ENCODE measurements at places on chromosomes 6 and 20. TPM values are rescaled to one million over a fixed set of nuclear protein-coding genes. Genes with fewer than 3 reads are reported as not detected.

DNA sequence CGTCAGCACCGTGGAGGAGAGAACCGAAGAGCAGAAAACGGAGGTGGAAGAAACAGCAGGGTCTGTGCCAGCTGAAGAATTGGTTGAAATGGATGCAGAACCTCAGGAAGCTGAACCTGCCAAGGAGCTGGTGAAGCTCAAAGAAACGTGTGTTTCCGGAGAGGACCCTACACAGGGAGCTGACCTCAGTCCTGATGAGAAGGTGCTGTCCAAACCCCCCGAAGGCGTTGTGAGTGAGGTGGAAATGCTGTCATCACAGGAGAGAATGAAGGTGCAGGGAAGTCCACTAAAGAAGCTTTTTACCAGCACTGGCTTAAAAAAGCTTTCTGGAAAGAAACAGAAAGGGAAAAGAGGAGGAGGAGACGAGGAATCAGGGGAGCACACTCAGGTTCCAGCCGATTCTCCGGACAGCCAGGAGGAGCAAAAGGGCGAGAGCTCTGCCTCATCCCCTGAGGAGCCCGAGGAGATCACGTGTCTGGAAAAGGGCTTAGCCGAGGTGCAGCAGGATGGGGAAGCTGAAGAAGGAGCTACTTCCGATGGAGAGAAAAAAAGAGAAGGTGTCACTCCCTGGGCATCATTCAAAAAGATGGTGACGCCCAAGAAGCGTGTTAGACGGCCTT is 41.6 kb downstream of the ZBTB2 start:
- DNase-seq, result no peak

DNA sequence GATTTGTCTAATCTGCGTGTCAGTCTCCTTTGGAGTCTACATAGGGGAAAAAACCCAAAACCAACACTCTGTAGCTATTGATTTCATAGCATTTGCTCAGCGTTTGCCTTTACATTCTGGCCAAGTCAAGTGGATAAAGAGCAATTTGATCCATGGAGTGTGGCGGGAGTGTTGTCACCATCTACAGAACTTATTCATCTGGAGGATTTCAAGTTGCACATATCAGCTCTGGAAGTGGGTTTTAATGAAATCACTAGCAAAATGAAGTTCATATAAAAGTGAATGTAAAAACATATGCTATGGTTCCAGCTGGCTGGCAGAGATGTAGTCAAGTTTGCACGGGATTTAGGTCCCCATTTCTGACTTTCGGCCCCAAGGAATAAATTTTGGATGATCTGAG is 219.7 kb upstream of the SUPT3H start:
- no peak for DNase-seq

- no peak for DNase-seq
These were observed 546 bp downstream of the CRNKL1 start for GRCh38 chr20:20051767-20052073.

SLC17A1 gene
- 109 TPM for polyA plus RNA-seq

ZNF165 gene
- 3.0 TPM for polyA plus RNA-seq

DNA sequence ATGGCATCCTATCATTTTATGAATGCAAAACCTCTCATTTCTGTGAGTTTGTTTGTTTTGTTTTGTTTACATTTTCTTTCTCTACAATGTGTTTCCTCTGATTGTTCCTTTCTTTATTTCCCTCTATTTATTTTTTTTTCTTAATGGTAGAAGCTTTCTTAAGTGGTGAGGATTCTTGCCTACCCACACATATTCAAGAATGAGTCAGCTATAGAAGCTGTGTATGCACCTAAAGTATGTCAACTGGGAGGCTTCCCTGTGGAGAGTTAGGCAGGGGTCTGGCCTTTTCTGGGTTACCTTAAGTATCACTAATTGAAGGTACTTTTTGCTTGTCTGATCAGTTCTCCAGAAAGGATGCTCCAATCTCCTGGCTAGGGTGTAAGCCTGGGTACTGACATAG is 354.0 kb downstream of the ESR1 start:
- DNase-seq, result no peak

FAXC gene
- 3.3 TPM for polyA plus RNA-seq

LINC00237 gene
- not detected for polyA plus RNA-seq

- no peak for DNase-seq
These were observed 124.9 kb downstream of the KLHL32 start for GRCh38 chr6:97049253-97050011.

DNA sequence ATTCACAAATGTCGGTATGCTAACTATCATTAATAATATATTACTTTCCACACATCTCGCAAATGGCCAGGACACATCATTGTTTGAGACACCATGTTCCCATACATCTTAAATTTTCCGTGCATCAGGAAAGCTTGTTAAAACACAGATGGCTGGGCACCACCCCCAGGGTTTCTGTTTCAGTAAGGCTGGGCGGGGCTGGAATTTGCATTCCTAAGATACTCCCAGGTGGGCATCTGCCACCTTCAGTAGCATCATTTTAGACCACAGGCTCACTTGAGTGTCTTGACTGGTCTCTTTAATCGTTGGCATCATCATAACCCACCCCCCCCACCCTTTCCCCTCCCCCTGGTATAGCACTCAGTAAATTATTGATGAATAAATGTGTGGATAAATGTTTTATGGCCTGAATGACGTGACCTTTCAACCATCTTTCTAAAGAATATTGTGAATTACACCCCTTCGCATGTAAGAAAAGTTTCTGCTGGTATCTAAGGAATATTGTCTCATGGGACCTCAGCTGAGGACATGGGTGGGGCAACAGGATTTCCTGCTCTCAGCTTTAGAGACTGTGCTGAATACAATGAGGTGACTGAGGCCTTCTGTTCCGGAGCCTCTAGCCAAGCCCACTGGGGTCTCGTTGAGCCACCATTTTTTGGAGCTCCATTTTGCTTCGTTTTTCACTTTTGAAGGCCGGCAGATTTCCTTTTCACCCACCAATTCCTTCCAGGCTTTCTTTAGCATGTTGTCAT is 124.1 kb upstream of the NEDD9 start:
- no peak for DNase-seq

GRCh38 chr20:19890445-19891051 is 126.6 kb upstream of the NAA20 start:
- DNase-seq, result no peak

DNA sequence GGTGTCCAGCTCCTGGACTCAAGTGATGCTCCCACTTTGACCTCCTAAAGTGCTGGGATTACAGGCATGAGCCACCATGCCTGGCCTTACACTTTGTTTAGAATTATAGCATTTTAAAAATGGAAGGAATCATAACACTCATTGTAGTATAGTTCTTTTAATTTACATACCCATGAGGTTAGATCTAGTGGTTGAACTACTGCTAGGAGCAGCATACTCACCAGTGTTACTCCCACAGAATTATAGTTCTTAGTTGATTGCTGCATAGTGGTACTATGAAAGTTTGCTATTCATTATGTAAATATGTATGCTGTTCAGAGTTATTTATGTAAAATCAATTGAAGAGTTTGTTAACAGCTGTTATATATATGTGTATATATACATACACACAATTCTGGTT is 85.4 kb downstream of the MYO6 start:
- DNase-seq, result no peak

GRCh38 chr20:50675671-50676376 is 15.5 kb downstream of the RIPOR3 start:
- no peak for DNase-seq

DNA sequence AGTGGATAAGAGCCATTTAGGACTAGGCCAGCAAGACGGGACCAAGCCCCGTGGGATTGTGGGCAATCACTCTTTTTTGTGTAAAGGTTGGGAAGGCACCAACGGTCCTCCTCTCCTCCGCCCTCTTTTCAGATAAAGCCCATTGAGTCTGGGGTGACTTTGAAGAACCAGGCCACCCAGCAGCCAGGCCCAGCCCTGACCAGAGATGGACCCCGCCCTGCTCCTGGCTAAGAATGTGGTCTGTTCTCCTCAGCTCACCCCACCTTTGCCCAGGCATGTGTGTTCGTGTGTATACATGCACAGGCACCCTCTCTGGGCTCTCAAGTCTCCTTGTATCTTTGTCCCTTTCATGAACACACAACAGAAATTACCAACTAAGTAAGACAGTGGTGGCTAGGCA is 9.1 kb downstream of the SDC4 start:
- DNase-seq, result no peak

PPIL4 gene
- polyA plus RNA-seq, result 18.0 TPM

DNA sequence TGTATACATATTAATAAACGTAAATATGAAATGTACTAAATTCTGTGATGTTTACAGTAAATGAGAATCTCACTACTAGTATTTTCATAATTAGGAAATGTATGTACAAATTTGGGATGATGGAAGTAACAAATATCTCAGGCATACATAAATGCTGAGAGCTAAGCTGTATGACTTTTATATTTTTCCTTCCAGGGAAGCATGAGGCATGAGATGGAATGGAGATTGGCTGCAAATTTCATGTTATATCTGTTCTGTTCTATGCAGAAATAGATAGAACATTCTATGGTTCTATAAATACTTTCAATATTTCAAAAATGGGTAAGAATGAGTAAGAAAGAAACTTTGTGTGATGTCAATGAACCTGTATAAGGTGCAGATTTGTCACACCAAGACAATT is 335.2 kb downstream of the KHDRBS2 start:
- DNase-seq, result no peak

EEF1A2 gene
- polyA plus RNA-seq, result 1.5 TPM

DNA sequence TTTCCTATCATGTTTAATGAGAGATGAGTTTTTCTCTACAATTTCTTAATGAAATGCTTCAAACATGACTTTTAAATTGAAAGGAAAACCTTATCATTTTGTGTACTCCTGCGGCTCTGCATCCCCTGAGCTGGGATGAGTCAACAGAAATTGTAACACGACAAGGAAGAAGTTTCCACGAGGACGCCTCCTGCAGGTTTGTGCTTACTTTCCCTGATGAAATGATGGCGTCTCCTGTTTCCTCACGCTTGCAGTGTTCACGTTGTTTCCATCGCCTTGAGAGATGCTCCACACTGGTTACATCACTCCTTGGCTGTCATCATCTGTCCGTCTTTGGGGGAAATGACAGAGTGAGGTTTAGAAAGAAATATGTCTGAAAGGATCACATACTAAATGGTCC is 233.7 kb upstream of the ZFP64 start:
- DNase-seq, result no peak

GRCh38 chr6:159444056-159444760 is 248.8 kb downstream of the SOD2 start:
- DNase-seq, result no peak

GRCh38 chr20:58237318-58238132 is 9.1 kb upstream of the ANKRD60 start:
- DNase-seq, result no peak

DNA sequence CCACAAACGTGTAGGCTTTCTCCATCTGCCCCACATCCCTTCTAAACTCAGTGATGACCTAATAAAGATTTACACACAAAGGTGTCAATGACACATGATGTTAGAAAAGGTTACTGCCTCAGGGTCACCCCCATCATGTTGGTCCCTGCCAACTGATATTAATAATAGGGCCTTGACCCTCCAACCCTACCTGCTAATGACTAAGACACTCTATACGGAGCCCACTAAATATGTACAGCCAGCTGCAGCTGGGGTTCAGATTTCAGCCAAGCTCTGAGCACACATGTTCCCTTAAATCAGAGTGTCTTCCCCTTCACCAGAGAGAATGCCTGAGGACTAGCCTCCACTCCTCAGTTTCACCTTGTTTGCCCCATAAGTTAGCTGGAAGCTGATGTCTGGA is 67.4 kb upstream of the SNRPB2 start:
- no peak for DNase-seq

DNA sequence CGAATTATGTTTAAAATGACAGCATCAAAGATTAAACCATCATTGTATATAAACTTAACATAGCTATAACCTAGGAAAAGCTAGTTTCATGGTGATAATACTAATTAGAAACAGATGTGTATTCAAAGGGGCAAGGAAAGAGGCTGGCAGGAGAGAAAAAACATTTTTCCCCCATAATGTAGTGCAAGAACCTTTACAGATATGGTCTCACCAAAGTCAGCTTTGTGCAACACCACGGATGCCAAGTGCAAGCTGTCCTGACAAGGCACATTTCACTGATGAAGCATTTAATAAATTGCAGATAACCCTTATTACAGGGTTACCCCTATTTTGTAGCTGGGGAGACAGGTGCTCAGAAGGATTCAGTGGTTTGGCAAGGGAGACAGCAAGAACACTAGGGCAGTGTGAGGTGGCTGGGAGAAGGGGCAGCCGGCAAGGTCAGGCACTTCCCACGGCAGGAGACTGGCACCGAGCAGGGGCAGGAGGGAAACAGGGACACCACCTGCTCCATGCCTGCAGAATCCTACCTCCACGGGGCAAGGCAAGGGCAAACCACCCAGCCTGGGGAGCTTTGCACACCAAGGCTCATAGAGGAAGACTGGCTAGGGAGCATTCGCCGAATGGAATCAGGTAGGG is 6.5 kb downstream of the RPS6KA2 start:
- DNase-seq, result no peak

GRCh38 chr6:101614774-101615173 is 221.3 kb downstream of the GRIK2 start:
- DNase-seq, result no peak

- DNase-seq, result no peak
These were observed 140.6 kb downstream of the ZNF217 start for GRCh38 chr20:53453076-53453475.

DYNLT1 gene
- polyA plus RNA-seq, result 406 TPM

- no peak for DNase-seq
These were observed 56.3 kb upstream of the TULP1 start for GRCh38 chr6:35569011-35569461.

SNPH gene
- 3.1 TPM for polyA plus RNA-seq

DNA sequence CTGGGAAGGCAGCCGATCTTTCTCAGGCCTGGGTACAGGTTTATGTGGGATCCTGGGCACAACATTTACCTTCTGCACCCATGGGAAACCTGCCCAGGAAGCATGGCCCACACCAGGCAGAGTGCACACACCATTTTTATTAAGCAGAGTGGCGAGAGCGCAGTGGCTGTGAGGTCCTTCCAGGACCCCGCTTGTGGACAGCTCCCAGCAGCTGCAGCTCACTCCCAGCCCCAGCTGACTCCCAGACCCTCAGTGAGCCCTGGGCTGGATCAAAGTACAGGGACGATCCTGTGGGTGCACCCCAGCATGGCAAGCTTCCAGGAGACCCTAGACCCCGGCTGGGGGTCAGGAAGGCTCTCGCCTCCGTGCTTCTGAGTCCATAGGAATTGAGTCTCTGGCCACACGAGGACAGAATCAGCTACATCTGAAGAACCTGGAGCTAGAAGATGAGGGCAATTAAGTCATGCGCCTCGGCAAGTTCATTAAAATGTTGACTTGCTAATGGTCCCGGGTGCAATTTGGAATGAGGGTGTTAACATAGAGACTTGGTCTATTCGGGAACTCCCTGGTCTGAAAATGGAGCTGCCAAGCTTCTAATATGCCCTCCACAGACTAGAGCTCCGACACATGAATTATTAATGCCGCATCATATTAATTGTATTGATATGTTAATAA is 65.4 kb upstream of the SLCO4A1 start:
- DNase-seq, result peak; percentile 82

GRCh38 chr6:41871691-41872090 is 23.5 kb downstream of the USP49 start:
- no peak for DNase-seq

SKIC2 gene
- 55.0 TPM for polyA plus RNA-seq

ARG1 gene
- polyA plus RNA-seq, result not detected

DNA sequence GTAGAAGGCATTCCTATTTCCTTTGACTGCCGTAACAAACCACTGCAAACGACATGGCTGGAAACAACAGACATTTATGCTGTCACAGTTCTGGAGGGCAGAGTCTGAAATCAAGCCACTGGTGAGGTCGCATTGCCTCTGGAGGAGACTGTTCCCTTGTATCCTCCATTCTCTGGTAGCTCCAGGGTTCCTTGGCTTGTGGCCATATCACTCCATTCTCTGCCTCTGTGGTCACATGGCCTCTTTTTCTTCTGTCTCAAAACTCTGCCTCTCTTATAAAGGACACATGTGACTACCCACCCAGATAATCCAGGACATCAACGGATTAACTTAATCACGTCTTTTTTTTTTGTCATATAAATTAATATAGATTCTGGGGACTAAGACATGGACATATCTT is 84.4 kb downstream of the LYRM2 start:
- DNase-seq, result no peak
